ENCODE measurements at places on chromosomes 11 and 22. TPM values are rescaled to one million over a fixed set of nuclear protein-coding genes. Genes with fewer than 3 reads are reported as not detected.
A peak's percentile ranks its signal among the peaks of the same experiment; 100 is the strongest.

The OR4C46 gene
- not detected for total RNA-seq

The SPDYC gene
- 1.2 TPM for total RNA-seq

The SULT4A1 gene
- total RNA-seq, result 11.9 TPM

The PANX3 gene
- 0.43 TPM for total RNA-seq

The SEC14L6 gene
- total RNA-seq, result 17.0 TPM

- DNase-seq, result no peak
These were observed 39.8 kb downstream of the KREMEN1 start for GRCh38 chr22:29112681-29113080.

DNA sequence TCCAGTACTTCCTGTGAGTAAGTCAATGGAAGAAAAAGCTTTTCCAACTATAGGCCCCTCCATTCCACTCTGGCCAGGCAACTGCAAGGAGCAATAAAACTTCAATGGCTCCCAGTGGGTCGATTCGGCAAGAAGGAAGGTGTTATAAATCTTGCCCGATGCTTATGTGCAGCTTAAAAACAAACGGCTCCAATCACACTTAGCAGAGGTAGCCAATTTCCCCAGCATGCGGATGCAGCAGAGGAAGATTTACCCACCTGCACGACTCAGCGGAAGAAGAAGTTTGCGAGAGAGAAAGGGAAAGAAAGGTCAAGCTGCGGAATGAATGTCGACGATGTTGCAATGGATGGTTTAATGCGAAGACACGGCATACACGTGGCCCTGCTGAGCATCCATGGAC, 141.5 kb downstream of the OPCML start:
- DNase-seq, result no peak

DNA sequence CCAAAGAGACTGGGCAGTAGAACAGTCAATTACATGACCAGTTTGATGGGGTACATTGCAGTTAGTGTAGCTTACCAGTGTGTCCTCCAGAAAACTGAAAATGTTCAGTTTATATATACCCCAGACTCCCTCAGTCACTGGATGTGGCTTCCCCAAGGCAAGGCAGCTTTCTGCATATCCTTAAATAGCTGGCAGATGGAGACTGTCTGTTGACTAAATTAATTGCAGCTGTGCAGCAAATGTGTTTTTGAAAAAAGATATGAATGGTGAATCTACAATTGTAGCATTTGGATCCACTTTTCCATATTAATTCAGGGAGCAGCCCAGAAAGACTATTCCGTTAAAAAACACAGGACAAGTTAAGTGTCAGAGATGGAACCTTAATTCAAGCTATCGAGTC, 565.1 kb upstream of the CCDC179 start:
- DNase-seq, result no peak

- peak; percentile 52 for DNase-seq
These were observed 109.2 kb downstream of the CSNK2A3 start for GRCh38 chr11:11243590-11244469.

GRCh38 chr11:111455291-111456085, 56.7 kb downstream of the BTG4 start:
- no peak for DNase-seq

DNA sequence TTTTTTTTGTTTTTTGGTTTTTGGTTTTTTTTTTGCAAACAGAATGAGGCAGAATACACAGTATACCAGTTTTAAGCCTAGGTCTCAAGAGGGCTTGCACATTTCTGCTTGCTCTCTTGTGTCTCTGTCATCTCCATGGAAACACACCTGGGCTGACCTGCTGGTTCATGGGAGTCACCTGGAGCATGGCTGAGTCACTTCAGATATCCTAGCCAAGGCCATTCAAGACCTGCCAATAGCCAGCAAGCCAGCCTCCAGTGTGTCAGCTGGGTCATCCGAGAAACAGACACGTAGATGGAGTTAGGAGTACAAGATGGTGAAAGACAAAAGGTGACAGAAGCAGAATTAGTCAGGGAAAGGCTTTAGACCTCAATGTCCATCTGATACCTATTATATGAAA, 124.2 kb upstream of the SEZ6L start:
- DNase-seq, result no peak

DNA sequence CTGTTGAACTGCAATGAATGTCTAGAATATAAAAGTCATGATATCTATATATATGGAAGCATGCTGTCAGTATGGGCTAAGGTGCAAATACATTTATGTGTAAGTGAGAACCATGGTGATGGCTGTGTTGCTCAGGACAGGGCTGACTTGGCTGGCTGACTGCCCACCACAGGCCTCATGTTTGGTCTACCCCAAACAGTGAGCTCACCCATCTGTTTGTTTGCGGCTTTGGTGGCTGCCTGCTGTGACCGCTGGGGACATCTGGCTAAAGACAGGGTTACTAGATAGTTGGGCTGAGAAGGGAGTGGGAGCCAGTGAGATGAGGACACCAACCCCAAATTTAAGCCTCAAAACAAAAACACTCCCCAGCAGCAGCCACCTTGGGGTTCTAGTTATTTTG, 6.3 kb downstream of the CD44 start:
- DNase-seq, result no peak

Data from testis (tissue), 5 donors.